Posterior vena cava (tissue), 2 donors: ENCODE measurements at places on chromosomes 2 and 18. TPM values are rescaled to one million over a fixed set of nuclear protein-coding genes. Genes with fewer than 3 reads are reported as not detected.
A peak's percentile ranks its signal among the peaks of the same experiment; 100 is the strongest.

Gene FOXD4L1
- total RNA-seq, result not detected

DNA sequence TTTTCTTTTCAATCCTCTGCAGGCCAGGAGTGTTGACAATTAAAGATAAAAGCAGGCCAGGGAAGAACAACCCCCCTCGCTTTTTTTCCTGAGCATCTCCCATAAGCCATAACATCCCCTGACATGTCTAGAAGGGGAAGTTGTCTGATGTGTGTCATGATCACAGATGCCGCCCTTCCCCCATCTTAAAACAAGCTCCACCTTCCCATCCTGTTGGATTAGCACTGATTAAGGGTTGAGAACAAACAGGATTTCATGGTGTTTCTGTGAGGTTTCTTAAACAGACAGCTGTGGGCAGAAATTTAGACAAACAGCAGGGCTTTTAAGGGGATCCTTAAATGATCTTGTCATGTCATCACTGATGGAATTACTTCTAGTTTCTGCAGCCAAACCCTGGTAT, 59.4 kb upstream of the UPP2 start:
- no peak for DNase-seq

- DNase-seq, result no peak
Measured at GRCh38 chr2:134429886-134430285, 176.0 kb downstream of the MGAT5 start.

DNA sequence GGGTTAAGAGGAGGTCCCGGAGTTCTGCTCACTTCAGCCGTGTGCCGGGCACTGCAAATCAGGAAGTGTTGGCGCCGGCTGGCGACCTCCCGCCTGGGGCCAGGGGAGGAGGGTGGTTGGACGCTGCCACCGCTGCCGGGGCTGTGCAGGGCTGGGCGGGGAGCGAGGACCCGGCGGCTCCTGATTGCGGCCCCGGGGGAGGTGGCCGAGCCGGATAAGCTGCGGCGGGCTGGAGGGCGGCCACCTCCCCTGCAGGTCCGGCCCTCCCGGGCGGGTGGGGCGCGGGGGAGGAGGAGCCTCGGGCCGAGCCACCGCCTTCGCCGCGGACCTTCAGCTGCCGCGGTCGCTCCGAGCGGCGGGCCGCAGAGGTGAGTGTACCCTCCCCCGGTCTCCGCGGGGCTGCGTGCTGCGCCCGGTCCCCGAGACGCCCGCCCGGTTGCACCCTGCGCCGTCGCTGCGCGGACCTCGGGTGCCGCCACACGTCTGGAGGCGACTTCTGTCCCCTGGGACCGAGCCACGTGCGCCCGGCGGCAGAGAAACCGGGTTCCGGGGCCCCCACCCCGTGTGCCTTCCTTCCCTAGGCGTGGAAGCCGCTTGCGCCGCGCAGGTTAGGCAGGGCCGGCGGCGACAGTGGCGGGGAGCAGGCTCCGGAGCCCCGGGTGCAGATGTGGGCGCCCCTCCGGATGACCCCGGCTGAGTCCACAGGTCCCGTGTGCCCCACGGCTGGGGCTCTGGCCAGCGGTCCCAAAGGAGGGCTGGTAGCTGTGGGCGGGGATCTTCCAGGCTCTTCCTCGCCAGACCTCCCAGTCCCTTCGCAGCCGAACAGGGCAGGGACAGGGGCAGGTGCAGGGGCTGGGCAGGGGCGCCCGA, at the start of gene STEAP3:
Gene STEAP3, plus strand, starts transcription at position 314 of the 870 bp plus-strand sequence. CDS start 7,179 bp downstream, outside the sequence.
- DNase-seq, result peak; percentile 89

DNA sequence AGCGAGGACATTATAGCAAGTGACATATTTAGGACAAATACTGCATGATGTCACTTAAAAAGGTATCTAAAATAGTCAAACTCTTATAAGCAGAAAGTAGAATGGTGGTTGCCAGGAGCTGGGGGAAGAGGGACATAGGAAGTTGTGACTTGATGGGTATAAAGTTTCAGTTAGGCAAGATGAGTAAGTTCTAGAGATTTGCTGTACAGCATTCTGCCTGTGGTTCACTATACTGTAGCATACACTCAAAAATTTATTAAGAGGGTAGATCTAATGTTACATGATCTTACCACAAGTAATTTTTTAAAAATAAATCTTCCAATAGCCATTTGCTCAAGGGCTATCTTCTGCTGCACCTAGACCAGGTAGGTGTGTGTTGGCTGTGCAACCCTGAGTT, 78.1 kb upstream of the NPAS2 start:
- DNase-seq, result no peak

Gene EMX1
- not detected for total RNA-seq

DNA sequence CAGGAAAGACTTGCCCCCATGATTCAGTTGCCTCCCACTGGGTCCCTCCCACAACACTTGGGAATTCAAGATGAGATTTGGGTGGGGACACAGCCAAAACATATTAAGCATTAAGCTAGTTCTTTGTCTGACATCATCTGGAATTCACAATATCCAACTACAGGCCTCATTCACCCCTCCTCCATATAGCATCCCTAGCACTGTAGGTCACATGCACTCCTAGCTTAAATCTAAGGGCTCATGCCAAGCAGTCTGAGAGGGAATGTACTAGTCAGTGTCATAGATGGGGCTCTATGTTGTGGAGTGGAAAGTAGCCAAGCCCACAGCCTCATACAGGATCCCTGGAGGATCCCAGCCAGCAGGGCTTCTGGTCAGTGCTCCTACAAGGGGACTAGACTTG, 92.1 kb downstream of the IRS1 start:
- DNase-seq, result no peak

GRCh38 chr2:39159283-39159682, 38.4 kb upstream of the SOS1 start:
- no peak for DNase-seq

DNA sequence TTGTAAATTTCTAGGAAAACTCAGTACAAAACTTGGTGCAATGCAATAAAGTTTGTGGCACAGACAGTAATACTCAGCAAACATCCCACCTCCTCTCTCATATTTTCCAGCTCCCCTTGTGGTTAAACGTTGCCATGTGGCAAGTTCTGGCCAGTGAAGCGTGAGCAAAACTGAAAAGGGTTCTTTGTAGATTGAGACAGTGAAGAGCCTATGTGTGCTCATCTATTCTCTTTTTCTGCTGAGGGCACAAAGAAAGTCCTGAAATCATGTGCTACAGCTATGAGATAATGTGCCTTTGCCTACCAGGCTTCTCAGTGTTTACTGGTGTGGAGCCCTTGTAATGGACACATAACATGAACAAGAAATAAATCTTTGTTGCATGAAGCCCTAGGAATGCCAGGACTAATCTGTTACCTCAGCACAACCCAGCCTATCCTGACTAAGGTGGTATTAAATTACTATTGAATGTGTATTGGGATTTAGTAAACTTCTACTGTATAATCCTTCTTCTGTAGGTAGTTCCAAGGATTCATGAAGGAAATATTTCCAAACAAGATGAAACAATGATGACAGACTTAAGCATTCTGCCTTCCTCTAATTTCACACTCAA, 13.0 kb upstream of the TYMS start:
- no peak for DNase-seq

- no peak for DNase-seq
Measured at GRCh38 chr18:54209471-54210180, 14.8 kb downstream of the MBD2 start.

Gene SLC25A12
- 35.4 TPM for total RNA-seq

DNA sequence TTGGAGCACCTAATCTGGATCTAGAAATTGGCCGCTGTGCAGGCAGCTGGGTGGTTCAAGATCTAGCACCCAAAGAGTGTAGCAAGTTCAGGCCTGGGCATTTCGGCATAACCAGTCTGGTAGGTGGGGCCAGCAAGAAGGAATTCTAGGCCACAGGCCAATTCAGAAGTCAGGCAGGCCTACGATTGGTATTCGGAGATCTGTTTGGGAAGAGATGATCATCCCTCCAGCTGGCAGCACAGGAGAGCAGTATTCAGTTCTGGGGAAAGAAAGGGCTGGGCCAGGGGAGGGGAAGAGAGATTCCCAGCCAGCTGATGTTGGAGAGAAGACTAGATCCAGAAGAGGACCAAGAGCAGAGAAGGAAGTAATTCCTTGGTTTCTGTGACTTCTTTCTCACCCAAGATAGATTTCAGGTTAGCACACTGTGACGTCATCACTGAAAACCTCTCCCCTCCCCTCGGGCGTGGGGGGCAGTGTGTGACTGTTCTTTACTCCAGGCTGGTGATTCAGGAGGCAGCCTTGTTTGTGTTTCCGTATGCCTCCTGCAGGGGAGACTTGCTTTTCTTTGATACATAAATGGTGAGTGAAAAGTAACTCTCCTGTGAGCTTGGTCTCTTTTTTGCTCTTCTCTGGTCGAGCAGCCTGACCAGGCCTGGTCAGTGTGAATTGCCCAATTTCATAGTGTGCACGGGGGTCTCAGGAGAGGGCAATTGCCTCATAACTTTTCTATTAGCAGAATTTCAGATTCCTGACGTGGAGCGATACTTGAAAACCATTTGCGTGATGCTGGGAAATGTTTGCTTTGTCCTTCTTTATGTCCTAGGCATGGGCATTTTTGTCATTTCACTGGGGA, 61.1 kb downstream of the MEIS1 start:
- peak; percentile 84 for DNase-seq

Gene FAM161A
- 1.9 TPM for total RNA-seq

DNA sequence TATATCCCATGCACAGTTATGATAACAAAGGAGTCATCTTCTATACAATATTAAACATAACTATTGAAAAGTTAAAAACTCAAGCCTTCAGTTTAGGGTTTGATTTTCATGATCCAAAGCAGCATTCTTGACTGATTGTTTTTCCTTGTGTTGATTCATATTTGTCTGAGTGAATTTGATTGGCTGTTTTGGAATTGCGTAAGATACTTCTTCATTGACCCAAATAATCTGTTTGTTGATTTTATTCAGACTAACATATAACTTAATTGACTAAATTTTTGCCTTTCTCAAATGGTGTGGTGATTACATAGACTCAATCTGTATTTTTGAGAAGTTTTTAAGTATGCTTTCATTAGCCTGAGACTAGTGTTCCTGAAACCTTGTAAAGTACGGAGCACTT, 305.7 kb upstream of the TNP1 start:
- DNase-seq, result no peak

DNA sequence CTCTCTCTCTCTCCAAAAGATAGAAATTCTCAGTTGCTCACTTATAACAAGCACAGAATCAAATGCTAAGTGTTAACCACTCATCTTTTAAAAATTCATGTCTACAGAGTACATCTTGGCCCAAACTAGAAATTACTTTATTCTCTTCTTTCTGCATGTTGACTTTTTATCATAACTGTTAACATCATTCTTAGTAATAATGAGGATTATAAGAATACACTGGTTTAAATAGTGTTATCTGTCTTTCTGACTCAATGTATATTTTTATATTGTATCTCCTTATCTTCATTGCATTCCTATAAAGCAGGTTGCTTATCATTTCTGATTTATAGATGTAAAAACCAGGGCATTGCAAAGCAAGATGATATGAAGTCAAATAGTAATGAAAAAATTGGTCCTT, 17.8 kb upstream of the KLF7 start:
- DNase-seq, result no peak

Gene SCYGR4
- not detected for total RNA-seq

- no peak for DNase-seq
Measured at GRCh38 chr2:163570391-163570790, 165.4 kb downstream of the FIGN start.

Gene GALNT5
- total RNA-seq, result 0.19 TPM

DNA sequence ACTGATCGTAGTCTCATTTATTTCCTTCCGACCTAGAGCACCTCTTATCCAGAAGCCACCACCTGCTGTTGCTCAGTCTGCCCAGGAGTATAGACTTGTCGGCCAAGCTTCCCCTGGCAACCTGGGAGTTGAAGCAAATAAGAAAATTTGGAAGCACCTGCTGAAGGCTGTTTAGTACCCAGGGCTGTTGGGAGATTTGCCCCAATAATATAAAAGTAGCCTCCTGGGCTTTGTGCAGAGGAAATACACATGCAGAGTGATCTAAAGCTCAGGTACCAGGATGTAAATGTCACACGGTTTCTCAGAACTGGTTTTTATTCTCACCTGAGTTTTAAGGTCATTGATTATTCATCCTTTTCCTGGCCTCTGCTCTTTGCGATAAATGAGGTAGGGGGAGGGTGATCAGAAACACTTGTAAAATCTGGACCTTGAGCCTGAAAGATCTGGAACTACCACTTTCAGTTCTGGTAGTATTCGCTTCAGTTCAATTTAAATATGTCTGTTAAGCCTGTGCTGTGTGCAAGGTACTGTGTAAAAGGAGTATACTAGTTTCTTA, 789 bp upstream of the COX7A2L start:
- DNase-seq, result no peak

DNA sequence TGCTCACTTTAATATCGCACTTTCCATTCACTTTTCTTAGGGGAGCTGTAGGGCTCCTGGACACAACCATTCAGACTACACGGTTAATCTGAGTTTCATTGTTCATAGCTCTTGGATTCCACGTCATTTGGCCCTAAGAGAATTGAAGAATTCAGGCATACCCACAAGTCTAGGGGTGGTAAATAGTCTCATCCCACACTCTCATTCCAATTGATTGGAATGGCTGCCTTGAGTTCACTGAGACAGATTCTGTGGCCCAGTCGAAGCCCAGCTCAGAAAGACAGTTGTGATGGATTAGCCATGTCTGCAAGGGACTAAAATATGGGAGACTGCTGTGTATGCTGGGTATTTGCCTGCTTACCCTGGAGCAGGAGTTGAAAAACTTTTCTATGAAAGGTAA, 124.6 kb downstream of the TFCP2L1 start:
- no peak for DNase-seq

DNA sequence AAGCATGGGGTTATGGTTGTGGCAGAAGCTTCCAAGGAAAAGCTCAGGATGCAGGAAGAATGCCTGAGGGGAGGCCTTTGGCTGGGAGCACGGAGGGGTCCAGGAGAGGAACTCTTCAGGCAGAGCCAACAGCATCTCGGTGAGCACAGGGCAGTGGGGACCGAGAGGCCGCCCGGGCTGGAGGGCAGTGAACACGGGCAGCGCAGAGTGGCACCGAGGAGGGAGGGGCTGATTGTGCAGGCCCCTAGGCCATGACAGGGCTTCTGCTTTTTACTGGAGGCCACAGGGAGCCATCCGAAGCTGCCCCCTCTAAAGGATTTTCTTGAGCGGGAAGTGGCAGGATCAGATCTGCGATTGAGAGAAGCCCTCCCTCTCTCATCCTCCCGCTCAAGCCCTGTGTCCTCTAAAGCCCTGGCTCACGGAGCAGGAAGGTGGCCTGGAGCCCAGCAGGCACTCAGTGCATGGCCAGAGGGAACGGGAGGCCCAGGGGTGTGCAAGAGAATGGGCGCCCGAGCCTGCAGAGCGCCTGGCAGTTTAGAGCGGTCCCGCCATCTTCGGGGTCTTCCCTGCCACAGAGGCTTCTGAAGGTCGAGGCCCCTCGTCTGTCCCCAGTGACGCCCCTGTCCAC, 110.0 kb upstream of the STON1 start:
- peak; percentile 85 for DNase-seq
